ENCODE measurements at places on chromosomes 3 and 15.
A peak's percentile ranks its signal among the peaks of the same experiment; 100 is the strongest.

DNA sequence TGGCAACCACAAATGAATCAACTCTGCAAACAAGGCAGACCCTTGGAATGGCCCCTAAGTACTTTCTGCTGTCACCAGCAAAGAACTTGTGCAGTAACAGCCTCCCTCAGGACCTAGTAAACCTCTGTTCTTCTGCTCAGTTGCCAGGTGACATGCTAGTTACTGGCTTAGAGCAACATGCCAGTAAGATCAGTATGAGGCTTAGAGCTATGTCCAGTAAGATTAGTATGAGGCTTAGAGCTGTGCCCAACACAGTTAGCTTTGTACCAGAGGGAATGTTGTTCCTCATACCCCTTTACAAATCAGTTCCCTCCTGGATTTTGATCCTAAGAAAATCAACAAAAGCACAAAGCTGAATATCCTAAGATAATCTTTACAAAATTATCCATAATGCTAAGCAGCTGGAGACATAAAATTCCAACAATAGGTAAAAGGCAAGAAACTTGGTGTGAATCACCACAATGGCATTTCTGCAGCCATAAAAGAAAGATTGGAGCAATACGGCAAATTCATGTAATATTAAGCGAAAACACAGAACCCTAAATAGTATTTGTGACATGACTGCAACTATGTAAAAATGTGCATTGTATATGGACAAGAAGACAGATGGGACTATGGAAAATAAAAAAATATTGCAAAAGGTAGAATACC is 107.3 kb upstream of the LPP start:
- DNase-seq: peak; percentile 32

DNA sequence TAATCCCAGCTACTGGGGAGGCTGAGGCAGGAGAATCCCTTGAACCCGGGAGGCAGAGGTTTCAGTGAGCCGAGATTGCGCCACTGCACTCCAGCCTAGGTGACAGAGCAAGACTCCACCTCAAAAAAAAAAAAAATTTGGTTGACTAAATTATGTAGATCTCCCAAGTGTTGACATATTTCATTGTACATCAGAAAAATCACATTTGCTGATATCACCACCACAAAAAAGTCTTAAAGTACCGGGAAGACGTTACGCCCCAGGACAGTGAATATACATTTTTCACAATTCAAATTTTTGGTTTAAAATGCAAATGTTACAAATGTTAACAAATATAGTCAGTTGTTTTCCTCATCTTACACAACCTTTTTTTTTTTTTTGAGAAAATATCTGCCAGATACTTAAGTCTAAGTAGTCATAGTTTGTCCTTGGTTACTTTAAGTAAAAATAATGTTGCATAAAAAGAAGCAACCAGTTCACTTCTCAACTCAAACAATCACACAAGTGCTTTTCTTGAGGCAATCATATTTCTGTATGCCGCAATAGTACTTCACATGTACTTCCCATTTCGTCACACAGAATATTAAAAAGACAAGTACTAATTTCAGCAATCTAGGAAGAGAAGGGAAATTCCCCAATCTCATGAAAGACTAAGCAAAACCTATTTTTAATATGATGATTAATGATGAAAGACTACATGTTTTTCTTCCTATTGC is 41.0 kb upstream of the TCF12 start:
- no peak for DNase-seq

GRCh38 chr3:52529376-52530333 is 4.0 kb downstream of the NT5DC2 start:
- no peak for DNase-seq

- DNase-seq: no peak
Observed at GRCh38 chr3:159832024-159832423, 156.6 kb upstream of the IL12A start.
